ENCODE measurements at places on chromosomes 2 and 18.
A peak's percentile ranks its signal among the peaks of the same experiment; 100 is the strongest.

DNA sequence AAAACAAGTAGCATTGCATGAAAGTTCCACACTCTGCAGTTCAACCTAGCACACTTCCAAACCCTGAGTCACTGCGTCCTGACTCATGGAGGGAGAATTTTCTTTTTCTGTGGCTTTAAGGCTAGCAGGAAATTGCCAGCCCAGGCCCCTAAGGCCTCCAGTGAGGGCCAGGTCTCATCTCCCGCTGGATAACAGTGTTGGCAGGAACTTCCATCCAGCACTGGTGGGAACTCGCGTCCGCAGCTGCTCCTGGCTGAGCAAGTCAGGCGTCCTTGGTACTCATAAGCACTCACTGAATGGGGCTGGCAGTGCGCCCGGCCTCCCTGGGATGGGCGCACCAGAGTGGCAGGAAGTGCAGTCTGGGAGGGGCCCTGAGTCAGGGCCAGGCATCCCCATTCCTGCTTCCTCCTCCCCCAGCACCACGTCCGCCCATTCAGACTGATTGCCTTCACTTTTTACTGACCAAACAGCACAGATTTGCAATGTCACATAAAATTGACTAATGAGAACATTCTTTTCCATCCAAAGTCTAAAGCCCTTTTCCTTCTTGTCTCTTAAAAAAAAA is 14.3 kb downstream of the MALL start:
- DNase-seq, result peak; percentile 96

DNA sequence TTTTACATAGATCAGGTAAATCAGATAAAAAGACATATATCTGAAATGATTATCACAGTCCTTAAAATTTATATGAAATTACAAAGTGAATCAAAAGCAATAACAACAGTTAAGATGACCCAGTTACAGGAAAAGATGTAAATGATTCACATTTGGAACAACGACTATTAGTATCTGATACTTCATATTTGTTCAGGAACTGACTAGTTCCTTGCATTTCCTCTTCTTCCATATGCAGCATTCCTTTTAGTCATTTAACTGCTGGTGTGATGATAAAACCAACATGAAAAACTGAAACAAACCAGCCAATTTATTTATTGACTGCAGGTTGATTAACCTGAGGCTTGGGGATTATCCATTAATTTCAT is 75.2 kb downstream of the RBMS1 start:
- DNase-seq, result no peak

DNA sequence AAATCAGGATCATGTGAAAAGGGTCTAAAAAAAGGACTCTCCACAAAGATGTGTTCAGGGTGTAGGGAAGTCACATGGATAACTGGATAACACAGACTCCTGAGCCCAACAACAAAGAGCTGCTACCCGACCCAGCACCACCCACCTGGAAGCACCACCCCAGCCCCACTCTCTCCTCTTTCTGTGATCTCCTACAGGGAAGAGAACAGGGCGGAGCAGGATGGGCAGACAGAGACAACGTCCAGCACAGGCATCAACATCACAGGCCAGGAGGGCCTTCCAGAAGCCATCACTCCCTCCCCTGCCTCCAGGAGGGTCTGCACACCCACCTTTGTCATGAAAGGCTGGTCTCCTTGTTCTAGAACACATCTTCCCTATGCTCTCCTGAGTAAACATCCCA is 1.3 kb upstream of the CIB4 start:
- no peak for DNase-seq

GRCh38 chr2:121888189-121888557 is 132.7 kb downstream of the TSN start:
- DNase-seq, result no peak

DNA sequence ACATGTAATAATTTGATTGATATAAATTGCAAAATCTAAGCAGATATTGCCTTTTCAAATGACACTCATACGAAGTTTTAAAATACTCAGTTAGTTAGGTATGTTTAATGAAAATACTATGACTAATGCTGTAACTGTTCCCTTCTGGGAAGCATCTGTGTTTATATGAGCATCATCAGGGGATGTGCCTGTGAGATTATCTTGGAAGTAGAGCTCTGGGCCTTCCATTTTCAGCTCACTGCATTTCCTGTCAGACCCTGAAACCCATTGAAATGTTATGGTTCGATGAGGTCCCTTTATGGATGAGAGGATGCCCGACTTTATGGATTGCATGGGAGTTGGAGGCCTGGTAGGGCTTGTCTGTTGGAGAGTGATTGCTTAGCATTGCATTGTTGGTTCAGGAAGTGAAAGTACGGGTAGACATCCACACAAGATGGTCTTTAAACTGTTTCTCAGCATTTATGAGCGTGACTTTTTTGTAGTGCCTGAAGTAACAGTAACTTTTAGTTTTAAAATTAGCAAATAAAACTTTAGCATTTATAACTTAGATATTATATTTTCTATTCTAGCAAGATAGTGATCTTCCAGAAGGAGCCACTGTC is 28.7 kb downstream of the ELP2 start:
- no peak for DNase-seq

- DNase-seq, result no peak
Measured at GRCh38 chr18:6039055-6039454, 143.7 kb upstream of the TMEM200C start.

DNA sequence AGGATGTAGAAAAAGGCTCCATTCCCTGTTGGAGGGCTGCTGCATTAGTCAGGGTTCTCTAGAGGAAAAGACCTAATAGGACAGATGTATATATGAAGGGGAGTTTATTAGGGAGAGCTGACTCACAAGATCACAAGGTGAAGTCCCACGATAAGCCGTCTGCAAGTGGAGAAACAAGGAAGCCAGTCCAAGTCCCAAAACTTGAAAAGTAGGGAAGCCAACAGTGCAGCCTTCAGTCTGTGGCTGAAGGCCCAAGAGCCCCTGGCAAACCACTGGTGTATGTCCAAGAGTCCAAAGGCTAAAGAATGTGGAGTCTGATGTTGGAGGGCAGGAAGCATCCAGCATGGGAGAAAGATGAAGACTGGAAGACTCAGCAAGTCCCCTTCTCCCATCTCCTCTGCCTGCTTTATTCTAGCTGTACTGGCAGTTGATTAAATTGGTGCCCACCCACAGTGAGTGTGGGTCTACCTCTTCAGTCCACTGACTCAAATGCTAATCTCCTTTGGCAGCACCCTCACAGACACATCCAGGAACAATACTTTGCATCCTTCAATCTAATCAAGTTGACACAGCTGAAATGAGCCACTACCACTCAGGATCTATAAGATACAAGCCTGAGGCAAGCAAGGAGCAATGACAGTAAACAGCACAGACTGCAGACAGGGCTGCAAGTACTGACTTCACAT is 30.0 kb upstream of the ATG16L1 start:
- no peak for DNase-seq

DNA sequence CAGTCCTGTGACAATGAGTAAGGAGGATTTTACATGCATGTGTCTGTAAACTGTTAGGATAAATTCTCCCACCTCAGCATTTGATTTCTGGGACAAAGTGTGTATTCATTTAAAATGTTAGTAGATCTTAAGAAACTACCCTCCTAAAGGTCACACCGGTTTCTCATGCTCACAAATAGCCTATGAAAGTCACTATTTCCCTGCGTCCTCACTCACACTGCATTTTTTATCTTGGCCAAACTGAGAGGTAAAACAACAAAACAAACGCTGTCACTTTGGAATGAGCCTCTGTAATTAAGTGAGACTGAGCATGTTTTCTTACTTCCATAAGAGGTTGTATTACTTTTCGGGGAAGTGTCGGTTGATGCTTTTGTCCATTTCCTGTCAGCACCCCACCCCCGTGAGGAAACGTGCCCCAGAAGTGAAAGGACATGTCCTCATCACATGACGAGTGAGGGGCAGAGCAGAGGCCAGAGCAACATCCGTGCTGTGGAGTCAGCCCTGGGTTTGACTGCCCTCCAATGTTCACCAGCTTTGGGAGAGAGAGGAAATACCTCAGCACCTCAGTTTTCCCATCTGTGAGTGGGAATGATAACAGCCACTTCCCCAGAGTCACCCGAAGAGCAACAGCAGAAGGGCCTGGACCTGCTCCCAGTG is 3.1 kb downstream of the GYPC start:
- DNase-seq, result peak; percentile 14

DNA sequence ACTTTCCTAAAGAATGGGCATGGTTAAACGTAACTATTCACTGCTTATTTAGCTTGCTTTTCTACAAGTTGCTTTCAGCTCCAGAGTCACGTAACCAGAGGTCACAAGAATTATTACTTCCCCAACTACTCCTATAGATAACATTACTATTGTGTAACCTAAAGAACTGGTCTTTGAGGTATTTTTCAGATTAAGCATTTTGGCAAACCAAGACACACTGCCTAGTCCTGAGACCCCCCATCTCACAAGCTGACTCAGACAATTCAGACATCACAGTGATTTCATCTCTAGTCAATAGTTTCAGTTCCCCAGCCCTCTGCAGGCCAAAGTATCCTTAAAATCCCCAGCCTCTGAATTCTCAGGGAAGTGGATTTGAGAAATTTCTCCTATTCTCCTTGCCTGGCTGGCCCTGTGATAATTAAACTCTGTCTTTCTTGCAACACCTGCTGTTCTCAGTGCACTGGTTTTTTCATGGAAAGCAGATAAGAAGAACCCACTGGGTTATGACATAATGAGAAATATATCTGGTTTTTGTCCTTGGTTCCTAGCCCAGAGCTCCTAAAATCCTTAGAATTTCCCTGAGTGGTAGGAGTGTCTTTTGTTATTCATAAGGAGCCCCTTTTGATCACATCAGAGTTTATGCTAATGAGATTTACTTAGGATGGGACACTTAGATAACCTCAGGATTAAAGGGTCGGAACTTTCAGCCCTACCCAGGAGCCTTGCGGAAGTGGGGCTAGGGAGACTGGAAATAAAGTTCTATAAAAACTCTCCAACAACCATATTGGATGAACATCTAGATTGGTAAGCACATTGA is 1310.8 kb upstream of the CHAC2 start:
- no peak for DNase-seq

- no peak for DNase-seq
Measured at GRCh38 chr2:173264603-173265366, 89.9 kb upstream of the CDCA7 start.

DNA sequence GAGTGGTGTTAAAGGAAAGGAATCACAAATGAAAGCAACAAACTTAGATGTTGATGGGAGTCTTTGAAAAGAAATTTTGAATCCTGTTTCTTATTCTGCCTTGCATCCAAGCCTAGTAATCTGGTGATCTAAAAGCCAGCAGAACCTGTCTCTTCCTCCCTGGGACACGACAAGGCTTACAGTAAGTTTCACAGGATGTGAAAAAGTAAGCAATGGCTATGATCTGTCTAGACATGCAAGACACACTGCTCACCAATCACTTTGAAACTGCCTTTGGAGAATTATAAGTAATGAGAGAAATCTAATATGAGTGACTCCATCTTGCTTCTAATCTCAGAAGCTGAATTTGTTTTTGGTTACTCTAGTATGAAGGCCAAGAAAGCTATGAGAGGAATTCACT is 103.7 kb downstream of the KCNH7 start:
- no peak for DNase-seq

DNA sequence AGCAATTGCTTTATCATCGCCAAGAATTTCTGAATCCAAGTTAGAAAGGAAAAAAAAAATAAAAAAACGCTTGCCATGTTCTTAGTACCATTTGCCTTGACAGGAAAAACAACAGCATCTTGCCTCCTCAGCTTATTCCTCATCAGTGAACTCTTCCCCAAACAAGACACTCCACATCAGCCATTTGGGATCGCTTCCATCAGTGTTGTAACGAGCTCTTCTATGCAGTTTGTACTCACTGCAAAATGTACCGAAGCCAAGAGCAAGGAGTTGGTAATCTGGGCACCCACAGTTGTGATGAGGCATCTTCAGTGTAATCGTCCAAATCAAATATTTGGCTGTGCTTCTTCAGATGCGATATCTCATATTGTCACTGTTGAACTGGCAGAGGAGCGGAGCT is 503.7 kb downstream of the TMEM182 start:
- no peak for DNase-seq

DNA sequence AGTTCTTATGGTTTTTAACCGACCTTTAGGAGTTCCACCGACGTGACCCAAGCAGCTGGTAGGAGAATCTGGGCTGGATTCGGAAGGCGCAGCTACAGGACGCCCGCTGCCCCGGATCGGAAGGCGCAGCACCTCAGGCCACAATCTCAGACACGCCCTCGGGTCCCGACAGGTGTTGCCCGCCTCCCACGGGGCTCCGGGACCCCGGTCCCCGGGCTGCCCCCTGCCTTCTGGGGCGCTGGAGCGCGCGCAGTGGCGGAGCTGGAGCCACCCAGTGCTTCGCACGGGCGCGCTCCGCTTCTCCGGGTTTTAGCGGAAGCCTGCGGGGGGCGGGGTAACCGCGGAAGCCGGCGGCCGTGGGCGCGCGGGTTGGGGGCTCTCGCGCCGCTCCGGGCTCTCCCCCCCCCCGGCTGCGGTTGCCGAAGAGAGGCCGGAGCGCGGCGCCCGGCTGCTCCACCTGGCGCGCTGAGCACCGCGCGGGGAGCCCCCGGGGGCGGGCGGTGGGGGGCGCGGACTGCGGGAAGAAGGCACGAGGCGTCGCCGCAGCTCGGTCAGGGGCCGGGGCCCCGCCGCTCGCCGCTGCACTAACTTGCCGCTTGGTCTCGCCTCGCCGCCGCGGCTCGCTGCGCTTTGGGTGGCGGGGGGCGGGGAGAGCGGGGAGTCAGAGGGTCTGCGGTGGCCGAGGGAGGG is 718.8 kb downstream of the DPP10 start:
- no peak for DNase-seq

- no peak for DNase-seq
Measured at GRCh38 chr2:143186876-143187275, 57.7 kb downstream of the ARHGAP15 start.

DNA sequence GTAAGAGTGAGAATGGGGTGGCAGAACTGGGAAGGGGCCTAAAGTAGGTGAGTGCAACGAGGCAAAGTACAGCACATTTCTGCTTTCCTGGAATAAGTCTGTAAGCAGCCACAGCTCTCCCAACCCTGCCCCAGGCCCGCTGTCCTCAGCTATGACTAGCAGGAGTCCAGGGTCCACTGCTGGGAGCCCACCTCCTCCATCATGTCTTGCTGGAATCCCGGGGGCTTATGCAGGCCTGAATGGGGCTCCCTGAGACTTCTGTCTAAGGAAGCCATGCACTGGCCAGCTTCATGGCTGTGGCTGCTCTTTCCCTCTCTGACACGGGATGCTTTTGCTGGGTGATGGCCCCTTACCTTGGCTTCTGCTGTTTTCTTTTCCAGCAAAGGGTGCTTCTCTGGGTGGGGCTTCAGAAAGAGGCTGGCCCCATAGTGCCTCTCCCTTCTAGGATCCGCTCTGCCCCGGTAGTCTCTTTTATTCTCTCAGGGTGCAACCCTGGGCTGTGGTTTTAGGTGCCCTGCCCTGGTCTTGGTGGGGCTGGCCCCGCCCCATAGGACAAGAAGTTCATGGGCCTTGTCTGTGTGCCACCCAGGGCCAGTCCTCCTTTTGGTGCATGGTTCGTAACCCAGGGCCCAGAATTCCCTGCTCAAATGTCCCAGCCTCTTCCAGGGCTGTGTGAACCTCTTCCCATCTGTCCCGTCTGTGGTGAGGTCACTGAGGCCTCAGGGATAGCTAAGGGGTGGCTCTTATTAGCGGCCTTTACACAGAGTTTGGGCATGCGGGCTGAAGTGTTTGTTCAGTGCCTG is 33.8 kb upstream of the POLE4 start:
- DNase-seq, result no peak

GRCh38 chr18:51226587-51227350 is 29.3 kb upstream of the MEX3C start:
- no peak for DNase-seq

Data from glomerular endothelial cell (primary cell).